Activated CD8-positive, alpha-beta memory T cell treated with anti-CD3 and anti-CD28 coated beads for 4 hours (primary cell): ENCODE measurements at places on chromosomes 6 and 20.

DNA sequence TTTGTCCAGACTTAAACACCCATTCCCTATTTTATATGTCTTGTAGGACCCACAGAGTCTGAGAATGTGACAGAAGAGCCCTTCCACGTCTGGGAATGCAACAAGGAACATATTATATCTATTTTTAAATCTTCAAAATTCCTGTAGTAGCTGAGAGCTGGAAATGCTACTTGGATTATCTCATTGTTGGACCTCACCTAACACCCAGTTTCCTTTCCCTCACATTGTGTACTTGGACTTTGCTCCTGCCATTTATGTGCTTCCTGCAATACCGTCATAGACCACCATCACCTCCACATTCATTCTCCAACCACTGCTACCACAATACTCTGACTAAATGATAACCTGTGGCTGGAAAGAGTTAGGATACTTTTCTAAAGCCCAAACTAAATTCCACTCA is 335.4 kb downstream of the COL12A1 start:
- no peak for DNase-seq

DNA sequence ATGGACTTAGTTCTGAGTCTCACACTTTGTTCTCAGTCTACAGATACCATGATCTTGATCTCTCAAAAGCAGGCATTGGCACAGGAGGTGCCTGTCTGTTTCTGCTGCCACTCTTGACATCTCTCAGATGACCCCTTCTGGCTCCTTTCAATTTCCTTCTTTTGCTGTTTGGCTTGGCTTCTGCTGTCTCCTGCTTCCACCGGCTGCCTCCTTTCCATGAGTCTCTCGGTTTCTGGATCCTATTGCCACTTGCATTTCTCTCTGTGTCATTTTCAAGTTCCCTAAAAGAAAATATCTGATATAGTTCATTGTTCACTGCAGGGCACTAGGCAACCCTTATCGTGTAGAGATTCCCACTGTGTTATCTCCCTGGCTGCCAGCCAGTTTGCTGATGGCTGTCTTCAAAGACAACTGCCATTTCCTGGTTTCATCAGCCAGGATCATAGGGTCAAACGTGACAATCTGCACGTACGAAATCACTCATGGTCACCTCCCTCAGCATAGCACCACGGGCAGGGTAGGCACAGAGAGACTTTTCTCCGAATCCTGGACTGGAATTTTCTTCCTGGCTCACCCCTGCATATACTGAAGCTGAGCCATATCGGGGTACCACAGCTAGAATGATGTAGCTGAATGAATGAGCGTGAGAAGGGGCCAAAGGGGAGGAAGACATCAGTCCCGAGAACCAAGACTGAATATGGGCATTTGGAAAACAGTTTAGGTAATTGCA is 144.6 kb upstream of the TMEM170B start:
- no peak for DNase-seq

DNA sequence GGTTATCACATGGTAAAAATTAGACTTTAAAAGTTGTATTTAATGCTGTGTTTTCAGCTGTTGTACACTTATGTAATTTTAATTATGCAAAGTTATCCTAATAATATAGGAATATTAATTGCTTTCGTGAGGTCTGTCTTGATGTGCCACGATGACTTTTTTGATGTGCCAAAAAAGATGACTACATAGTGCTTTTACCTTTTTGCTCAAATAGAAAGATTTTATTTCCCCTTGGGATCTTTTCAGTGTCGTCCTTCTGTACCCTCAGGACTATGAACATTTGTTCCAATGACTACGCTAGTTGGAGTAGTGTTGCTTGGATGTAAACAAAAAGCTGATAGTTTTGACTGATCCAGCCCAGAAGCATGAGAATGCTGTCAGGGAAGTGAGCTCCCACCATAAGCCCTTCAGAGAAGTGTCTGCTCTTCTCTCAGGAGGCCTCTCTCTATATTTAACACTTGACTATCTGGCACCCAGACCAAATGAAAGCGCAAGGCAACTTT is 1.2 kb upstream of the CD164 start:
- DNase-seq = no peak

DNA sequence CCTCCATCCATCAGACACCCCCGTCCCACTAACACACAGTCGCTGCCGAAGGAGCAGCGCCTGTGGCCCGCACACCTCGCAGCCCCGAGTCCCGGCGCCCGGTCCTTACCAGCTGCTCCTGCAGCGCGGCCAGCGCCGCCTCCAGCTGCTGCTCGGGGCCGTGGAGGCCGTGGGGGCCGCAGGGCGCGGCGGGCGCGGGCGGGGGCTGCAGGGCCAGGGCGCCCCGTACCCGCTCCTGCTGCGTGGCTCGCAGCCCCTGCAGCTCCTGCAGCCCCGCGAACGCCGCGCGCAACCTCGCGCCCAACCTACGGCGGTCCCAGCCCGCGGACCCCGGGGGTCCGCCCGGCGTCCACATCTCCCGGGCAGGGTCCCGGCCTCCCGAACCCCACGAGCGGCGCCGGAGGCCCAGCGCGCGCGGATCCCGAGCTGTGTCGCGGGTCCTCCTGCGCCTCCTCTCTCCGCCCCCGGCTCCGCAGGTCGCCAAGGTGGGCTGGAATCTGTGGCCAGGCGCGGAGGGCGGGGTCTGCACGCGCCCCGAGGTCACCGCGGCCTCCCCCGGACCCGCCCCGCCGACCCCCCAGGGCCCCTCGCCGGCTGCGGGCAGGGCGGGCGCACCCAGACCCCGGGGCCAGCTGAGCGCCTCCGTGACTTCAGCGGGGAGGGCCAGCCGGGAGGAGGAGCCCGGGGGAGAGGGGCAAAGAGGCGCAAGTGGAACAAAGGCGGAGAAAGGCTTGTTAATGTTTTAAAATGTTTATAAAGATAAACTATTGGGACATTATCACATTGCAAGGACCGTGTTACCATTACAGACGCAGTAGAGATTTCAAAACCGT is at the start of gene DACT2:
Gene DACT2 (minus strand): TSS at position 499 of the 833 bp plus-strand sequence. CDS start 144 bp downstream, at position 355.
- no peak for DNase-seq

DNA sequence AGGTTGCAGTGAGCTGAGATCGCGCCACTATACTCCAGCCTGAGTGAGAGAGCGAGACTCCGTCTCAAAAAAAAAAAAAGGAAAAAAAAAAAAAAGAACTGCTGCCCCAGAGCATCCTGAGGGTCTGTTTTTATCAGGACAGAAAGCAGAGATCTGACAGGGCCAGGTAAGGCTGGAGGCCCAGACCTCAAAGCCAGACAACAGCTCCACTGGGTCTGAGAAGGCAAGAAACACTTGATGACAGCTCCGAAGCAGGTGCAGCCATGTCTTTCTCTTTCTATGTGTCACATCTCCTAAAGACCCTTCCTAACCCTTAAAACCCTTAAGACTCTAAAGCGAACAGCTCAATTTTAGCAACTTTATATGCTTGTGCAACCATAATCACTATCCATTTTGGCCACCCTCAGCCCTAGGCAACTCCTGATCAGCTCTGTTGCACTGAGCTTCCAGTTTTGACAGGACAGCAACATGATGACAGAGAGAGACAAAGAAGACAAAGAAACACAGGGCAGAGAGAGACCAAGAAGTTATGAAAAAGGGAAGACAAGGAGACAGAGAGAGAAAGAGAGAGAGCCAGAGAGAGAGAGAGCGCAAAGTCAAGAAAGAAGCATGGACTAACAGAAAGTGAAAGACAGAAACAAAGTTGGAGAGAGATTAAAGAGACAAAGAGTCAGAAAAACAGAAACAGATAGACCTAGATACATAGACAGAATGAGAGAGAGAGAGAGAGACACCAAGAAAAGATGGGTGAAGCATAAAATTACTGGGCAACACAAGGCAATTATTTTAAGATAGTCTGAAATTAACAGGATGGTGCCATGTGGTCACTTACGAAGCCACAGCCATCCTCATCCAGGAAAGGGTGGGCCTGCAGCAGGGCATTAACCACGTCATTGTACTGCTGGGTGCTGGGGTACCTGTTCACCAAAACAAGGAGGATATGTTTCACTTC is 39.2 kb downstream of the SAMD3 start:
- DNase-seq = no peak

DNA sequence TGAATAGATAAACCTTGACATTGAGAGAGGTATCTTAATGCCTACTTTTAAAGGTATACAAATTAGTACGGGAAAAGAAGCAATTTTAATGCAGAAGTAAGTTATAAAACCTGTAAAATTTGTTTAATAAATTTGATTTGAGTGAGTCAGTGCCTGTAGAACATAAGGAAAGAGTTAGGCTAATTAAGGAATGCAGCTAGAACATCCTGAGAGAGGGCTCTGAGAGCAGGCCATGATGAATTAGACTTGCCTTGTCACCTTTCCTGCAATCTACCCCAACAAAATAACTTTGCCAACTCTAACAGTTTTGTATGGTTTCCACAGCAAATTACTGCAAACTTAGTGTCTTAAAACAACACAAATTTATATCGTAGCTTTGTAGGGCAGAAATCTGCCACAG is 700.8 kb downstream of the RFPL4B start:
- no peak for DNase-seq

- no peak for DNase-seq
Observed at GRCh38 chr6:72968704-72969103, 256.6 kb downstream of the KHDC1L start.

DNA sequence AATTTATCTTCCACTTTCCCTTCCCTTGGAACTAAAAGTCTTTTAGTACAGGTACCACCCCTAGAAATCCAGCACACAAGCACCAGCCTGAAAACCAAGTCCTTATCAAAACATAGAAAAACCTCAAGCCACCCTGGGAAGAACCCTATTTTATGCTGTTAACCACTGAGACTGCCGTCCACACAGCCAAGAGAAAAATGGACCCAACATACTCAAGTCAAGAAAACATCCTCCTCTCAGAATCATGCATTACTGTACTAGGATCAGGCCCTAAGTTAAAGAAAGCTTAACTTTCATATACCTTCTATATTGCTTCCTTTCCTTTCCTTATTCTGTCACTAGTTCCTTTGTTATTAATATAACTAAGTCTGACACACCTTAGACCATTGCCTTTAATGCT is 16.9 kb upstream of the GOPC start:
- DNase-seq = no peak

GRCh38 chr20:39751557-39752137 is 789.5 kb downstream of the DHX35 start:
- no peak for DNase-seq

DNA sequence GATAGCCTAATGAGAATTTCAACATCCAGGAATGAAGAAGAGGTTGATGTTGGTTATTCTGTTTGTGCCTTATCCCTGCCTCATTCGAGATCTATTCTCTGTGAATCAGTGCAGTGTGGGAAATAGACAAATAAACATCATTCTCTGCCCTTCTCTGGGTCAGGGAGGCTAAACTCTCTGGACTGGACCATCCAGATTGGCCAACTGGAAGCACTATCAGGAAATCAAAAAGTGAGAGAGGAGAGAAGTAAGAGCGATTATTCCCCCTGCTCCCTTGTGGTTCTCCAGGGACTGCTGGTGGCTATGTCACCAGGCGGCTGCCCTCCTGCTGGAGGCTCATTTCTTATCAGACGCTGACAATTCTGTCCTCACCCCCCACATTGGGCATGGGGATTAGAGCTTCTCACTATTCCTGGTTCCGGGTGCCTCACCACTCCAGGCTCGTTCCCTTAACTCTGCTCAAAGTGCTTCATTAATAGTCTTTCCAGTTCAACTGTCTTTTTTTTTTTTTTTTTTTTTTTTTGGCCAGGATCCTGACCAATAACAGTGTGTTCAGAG is 201.7 kb upstream of the RREB1 start:
- DNase-seq = no peak

GRCh38 chr20:47099825-47100441 is 205.3 kb downstream of the EYA2 start:
- DNase-seq = no peak

DNA sequence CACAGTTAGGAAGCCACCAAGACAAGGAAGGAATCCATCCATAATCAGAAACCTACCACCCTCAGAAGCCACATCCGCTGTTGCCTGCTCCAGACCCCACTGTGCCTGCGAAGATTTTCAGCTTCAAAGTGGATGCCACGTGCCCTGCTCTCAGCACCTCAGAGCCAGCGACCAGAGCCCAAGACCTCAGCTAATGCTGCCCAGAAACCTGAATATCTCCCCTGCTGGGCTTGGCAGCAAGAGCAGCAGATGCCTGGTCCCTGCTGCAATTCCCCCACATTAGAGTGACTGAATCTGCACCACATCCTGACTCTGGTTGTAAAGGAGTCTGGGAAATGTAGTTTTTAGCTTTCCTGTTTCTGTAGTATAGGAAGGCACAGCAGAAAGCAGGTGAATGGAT is 10.7 kb upstream of the ULBP3 start:
- DNase-seq = no peak

DNA sequence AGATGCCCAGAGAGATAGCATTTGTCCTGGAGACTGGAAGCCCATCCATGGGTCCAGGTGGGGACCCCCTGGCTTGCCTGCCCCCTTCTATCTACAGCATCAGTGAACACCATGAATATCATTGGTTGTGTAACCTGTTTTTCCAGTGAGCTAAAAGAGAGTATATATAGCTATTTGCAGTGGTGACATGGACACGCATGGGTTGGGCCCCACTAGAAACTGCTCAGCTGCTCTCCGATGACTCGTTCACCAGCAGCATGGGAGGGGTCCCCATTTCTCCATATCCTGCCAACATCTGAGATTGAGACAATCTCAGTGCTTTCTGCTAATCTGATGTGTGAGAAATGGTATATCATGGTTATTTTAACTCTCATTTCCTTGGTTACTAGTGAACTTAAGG is 4.0 kb upstream of the ZC3H12D start:
- no peak for DNase-seq

- no peak for DNase-seq
Observed at GRCh38 chr20:38196592-38196991, 31.5 kb upstream of the TGM2 start.

DNA sequence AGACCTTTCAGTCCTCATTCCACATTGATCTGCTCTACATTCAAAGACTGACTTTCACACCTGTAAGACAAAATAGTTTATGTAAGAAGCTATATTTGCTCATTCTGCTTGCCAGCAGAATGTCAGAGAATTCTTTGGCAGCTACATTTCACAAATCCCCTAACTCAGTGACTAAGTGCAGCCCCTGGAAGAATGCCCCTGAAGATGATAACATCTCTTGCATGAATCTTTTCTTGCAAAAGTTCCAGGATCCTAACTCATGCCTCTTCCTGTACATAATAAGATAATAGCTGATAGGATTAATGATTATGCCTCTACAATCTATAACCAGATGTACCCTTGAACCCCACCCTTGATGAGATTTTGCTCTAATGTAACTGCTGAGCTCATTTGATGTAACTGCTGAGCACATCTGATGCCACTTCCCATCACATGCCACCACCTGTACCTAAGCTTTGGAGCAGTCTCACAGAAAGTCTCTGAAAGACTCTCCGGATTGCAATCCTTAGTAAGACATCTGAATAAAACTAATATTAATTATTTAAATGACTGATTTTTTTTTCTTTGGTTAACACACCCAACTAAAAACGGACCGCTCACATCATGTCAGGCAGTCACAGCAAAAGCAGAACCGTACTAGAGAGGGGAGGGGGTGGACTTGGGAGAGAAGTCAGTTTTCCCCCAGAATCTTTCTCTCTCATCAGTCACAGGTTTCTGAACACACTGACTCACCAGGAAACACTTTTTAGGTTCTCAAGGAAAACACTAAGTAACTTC is 684 bp upstream of the DNAH8 start:
- DNase-seq = no peak

- no peak for DNase-seq
Observed at GRCh38 chr20:1108437-1108920, 9.9 kb upstream of the PSMF1 start.
